ENCODE measurements at places on chromosomes 1 and 21.

DNA sequence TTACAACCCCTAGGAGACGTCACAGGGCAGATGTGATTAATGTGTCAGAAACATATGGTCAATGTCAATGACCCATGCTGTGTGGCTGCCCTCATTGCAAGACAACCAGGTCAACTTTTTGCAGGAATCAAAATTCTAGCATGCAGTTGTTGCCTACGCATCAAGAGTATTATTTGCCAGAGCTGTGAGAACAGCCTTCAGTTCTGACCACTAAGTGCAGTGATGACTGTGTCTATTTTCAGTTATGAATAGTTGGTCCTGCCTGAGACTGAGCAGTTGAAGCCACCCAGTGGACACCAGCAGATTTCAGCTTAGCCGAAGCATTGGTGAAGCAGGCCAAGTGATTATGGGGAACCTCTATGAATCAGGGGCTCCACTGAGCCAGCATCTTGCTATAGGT, 47.3 kb downstream of the LYPLAL1 start:
- no peak for DNase-seq

DNA sequence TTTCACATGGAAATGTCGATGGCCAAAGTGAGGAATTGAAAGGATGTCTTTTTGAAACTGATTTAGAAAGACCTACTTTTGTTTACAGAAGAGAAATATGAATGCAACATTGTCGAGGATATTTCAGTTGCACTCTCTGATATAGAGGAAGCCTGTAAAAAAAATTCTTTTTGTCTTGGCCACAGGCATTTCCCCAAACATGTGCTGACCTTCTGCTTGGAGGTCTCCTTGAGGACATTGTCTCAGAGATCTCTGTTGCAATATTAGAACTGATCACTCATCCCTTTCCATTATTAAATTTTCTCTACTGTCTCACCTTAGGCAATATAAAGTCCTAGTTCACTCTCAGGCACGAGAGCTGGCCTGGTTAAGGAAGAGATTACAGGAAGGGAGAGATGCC, 16.0 kb downstream of the S100A11 start:
- no peak for DNase-seq

DNA sequence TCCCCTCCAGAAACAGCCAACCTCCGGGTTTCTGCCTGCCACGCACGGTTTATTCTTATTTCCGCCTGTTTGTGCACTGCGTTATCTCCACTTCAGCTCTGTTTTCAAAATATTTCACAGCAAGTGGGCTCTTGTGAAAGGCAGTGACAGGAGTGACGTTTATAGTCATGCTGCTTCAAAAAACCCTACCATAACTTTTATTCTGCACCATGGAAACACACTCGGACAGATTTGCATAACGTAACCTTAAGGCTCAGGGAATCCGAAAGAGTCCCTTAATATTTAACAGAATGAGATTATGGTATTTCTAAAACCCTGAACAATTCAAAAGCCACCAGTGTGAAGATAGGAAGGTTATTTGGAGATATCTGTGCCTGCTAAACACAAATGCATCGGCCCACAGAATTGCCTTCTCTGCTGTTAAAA, 782 bp upstream of the SDE2 start:
- DNase-seq: no peak

GRCh38 chr1:160216301-160216700, 11.1 kb downstream of the PEA15 start:
- no peak for DNase-seq

GRCh38 chr1:160646711-160647328, at the start of gene SLAMF1:
Gene SLAMF1 (minus strand): TSS chr1:160647044. CDS start chr1:160646945, 99 bp downstream.
- no peak for DNase-seq
